Hematopoietic multipotent progenitor cell (in vitro differentiated cells): ENCODE measurements at places on chromosomes 11 and 22.

GRCh38 chr11:55902308-55902707 lies 12.1 kb downstream of the OR5W2 start:
- DNase-seq = no peak

DNA sequence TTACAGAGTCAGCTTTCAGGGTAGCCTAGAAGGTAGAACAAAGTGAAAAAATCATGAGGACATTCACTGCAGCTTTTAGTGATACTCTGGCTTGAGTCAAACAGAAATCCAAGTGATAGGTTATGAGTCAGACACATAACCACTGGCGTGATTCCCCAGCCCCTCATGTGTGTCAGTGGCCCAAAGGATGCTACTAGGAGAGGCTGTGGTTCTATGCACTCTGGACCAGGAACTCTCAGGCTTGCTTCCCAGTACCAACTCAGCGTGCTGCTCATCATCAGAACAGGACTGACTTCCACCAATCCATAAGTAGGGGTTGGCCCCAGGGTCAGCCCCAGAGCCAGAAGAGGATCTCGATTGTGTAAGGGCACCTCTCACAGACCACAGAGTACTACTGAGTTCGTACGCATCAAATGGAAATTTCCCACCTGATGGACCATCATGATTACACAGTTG lies 116.8 kb downstream of the MED15 start:
- no peak for DNase-seq

- no peak for DNase-seq
Measured at GRCh38 chr22:48333323-48333763, 1494.3 kb downstream of the BRD1 start.

GRCh38 chr11:93525601-93526345 lies 17.4 kb downstream of the SMCO4 start:
- DNase-seq = no peak

- no peak for DNase-seq
Measured at GRCh38 chr22:25008666-25009065, 56.1 kb downstream of the KIAA1671 start.

- peak; percentile 56 for DNase-seq
Measured at GRCh38 chr22:50271519-50271970, 1.4 kb upstream of the MAPK11 start.

DNA sequence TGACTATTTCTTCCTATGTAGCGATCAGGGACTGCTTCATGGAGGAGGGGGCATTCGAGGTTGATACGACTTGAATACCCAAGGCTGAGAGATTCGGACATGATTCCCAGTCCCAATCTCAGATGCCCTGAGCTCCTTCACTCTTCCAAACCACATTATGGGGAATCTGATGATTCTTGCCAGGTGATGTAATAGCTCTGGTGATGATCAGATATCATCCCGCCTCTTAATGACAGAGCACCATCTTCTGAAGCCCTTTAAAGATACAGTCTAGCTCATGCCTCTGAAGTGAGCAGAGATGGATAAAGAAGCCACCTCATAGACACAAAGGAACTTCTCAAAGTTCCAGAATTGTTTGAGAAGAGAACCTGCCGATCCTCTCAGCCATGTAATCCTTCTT lies 8.9 kb upstream of the CLMP start:
- DNase-seq = no peak

DNA sequence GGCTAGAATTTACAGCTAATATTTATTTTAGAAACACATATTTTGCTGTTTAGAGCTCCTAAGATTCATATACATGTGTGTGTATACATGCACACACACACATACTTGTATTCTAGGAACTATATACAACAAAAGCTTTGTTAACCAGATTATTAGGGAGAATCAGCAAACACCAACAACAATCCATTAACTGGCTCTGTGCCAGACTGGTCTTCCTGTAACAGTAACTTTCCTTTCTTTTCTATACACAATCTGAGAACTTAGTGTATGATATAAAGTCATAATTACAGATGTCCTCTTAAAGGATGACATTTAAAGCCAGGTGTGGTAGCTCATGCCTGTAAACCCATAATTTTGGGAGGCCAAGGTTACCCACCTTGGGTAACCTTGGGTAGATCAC lies 49.5 kb upstream of the CLNS1A start:
- no peak for DNase-seq

GRCh38 chr11:45917286-45917622 lies 423 bp downstream of the PEX16 start:
- no peak for DNase-seq

DNA sequence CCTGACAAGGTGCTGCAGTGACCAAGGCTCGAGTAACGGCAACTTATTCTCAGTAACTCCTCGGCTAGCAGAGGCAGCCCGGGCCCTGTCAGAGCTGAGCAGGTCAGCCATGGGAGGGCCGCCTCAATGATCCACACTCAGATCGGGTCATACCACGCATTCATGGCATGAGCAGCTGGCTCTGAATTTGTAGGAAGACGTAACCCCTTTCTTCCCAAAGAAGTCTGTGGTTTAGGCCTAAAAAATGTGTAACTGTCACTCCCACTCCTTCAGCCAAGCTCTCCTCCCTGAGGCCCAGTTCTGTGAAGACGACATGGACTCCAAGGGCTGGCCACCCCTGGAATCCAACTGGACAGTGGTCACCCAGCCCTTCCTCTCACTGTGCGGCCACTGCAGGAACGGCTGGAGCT lies 30.0 kb downstream of the PPP2R1B start:
- no peak for DNase-seq

GRCh38 chr22:30430933-30431332 lies 5.4 kb downstream of the MTFP1 start:
- no peak for DNase-seq

GRCh38 chr11:34830648-34831047 lies 85.5 kb downstream of the APIP start:
- DNase-seq = no peak

GRCh38 chr11:6124245-6124644 lies 16.8 kb downstream of the OR56B4 start:
- DNase-seq = no peak

DNA sequence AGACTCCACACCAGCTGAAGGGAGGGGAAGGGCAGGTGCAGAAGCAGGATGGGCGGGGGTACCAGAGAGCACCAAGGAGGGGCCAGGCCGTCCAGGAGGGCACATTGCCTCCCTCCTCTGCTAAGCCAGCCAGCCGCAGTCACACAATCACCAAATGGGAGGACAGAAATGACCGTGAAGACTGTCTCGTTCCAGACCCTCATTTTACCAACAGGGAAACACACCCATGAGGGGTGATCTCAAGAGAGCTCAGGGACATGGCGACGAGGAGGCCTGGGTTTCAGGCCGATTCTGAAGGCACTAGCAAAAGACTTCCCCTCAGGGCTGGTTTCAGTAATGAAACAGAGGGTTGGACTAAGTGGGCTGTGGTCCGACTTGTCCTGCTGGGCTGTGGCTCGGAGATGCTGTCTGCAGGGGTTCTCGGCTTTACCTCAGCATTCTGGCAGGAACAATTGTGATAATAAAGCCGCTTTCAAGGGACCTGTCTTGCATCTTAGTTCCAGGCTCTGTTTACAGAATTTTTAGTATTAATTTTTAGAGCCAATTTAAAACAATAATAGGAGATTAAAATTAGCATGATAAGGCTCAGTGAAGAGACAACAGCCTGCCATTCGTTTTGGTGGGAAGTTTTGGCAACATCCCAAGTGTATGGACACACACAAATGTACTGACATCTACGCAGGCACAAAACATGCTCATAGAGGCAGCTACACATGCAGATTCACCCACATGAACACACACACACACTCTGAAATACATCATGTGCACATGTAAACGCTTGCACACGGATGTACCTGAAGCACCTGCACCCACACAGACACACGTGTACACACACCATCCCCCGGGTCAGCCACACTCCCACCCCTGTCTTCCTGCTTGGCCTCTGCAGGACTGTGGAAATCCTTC lies 2.0 kb upstream of the B3GAT1 start:
- DNase-seq = no peak

DNA sequence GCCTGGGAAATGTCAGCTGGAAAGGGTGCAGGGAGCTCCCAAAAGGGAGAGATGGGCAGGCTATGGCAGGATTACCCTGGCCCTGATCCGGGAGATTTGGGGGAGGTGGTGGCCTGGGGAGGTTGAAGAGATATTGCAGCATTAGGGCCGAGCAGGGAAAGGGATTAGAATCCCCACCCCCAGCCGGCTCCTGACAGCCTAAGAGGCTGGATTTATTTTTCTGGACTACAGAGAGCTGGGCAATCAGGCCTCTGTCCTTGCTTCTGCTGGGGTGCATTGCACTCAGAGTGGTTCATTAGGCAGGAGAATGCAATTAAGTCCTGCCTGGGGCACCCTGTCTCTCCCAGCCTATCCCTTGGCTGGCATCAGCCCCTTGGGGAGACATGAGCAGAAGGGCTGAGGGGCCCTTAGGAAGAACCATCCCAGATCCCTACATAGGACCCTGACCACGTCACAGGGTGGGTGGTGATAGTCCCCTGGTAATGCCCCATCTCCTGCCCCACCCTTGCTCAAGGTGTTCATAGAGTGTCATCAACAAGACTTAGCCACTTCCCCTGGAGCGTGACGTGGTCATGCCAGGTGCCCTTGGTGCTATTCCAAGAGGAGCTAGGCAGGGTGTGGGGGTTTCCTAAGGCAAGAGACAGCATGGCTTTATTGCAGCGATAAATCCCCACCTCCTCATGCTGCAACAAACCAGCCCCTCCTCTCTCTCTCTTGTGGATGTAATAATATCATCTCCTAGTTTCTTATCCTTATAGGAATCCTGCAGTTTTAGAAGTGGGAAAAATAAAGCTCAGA lies 38.4 kb upstream of the KLHL35 start:
- DNase-seq = no peak

DNA sequence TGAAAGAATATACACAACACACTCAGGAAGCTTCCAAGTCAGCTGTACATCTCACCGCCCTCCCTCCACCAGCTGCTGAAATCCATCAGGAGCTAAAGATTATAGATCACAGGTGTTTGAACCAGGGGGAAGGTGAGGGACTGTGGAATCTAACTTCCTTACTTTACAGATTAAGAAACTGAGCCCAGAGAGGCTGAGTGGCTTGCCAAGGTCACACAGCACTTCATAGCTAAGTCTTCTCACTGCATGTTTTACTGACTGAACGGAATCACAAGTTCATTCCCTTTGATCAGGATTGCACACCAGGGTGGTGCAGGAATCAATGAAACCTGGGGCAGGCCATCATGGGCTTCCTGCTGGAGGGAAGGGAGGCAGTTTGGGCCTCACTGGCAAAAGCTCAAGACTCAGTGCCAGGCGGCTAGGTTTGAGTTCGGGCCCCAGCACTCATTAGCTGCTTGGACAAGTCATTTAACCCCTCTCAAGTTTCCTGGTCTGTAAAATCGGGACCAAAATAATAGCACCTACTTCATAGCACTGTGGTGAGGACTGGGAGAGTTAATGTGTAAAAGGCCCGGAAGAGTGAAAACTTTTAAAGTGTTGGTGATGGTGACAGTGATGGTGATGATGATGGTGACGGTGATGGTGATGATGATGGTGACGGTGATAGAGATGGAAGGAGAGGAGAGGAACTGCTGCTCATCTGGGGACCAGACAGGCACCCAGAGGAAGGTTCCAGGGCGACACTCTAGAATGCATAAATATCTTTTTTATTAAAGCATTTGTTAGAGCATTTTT lies 8.2 kb downstream of the CD5 start:
- DNase-seq = no peak

- DNase-seq = no peak
Measured at GRCh38 chr22:30015846-30016245, 64.4 kb upstream of the HORMAD2 start.

DNA sequence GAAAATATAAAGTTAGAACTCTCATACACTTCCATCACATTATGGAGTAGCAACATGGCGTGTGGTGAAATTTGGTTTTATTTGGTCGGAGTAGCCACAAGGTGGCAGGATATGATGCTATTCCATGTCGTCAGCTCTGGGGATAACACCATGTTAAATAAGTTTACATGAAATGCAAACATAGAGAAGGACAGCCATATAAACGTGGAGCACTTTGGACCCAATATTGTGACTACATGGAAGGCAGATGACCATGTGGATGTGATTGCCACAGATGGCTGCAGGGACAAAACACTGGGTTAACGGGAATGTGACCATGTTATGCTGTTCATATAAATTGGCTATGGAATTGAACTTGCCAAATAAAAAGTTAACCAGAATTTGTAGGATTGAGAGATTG lies 21.0 kb downstream of the OR5M11 start:
- DNase-seq = no peak
